ENCODE measurements at places on chromosomes 11 and 22.

- no peak for DNase-seq
Measured at GRCh38 chr11:12239804-12240371, 129.5 kb downstream of the MICAL2 start.

GRCh38 chr11:122100756-122101080 lies 15.3 kb downstream of the BLID start:
- no peak for DNase-seq

GRCh38 chr11:20864628-20865027 lies 195.2 kb downstream of the NELL1 start:
- DNase-seq: no peak

DNA sequence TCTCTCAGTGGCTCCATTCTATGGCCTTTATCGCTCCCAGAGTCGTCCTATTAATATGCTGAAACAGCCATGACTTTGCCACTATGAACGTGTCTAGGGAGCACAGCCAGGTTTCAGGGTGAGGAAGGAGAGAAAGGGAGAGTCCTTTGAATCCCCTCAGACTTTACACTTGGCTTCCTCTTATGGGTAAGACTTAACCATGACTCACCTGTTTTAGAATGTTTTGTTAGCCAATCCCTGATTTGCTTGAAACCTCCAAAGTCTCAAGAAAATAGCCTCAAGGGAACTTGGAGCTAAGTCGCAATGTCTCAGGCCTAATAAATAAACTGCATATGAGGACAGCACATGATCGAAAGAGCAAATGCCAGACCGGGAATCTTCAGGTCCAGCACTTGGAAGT lies 131.2 kb upstream of the RCN1 start:
- no peak for DNase-seq

- peak; percentile 43 for DNase-seq
Measured at GRCh38 chr11:70710601-70711000, 312.3 kb downstream of the CTTN start.

GRCh38 chr11:131668500-131669400 lies 298.3 kb downstream of the NTM start:
- no peak for DNase-seq

GRCh38 chr11:123645286-123645975 lies 9.0 kb downstream of the SCN3B start:
- DNase-seq: no peak

GRCh38 chr11:105229257-105229656 lies 89.7 kb upstream of the CARD18 start:
- DNase-seq: no peak

DNA sequence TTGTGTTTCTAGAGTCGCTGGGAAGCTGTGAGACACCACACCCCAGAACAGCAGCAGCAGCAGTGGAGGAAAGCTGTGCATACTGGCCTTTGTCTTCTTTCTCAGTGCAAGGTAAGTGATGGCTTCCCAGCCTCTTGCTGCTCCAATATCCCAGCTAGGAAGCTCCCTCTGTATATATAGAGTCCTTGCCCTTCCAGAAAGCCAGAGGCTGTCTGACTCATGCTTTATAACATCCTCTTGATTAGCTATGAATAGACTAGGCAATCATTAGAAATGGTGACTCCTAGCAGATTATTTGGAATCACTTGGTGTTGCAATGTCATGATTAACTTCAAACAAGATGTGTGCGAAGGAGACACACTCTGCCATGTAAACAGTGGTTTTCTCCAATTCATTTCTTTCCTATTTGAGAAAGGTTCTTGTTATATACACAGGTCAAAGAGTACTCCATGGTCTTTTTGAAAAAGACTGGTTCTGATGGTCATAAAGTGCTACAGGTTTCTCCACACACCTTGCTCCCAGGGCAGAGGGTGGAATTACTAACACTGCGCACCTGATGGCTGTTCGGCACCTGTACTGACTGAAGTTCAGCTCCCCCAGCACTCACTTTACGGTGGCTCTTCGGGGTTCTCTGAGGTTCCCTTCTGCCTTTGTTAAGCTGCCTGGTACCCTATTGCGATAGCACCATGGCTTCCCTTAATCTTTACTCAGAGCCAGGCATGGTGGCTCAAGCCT lies at the start of gene MMP1:
Gene MMP1 (minus strand): TSS at position 149 of the 735 bp plus-strand sequence. CDS start 68 bp downstream, at position 81.
- DNase-seq: no peak

DNA sequence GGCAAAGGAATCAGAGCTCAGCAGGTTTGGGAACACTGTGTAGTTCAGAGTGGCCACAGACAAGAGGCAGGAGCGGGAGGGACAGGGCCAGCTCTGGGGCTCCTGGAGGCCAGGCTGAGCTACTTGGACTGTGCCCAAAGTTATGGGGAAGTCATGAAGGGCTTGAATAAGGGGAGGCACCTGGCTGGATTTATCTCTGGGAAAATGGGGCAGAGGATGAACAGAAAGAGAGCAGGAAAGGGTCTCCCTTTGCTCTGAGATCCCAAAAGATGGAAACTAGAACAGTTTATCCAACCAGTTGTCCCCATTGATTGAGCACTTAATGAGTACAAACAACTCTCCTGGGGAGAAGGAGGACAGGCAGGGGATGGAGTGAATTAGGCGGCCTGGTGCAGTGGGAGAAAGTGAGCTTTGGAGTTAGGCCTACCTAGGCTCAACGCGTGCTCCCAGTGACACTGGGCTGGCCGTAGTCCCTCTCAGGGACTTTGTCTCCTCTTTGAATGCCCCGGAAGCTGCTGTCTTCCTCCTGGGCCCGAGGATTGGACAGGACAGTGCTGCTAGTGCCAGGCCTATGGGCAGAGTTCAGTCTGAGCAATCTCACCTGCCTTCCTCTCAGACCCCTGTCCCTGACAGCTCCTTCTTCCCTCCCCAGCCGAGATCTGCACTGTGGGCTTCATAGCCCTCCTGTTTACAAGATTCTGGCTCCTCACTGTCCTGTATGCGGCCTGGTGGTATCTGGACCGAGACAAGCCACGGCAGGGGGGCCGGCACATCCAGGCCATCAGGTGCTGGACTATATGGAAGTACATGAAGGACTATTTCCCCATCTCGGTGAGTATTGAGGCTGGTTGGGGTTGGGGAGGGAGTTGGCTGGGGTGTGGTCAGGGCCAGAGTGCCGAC lies 2.0 kb downstream of the MOGAT2 start:
- no peak for DNase-seq

DNA sequence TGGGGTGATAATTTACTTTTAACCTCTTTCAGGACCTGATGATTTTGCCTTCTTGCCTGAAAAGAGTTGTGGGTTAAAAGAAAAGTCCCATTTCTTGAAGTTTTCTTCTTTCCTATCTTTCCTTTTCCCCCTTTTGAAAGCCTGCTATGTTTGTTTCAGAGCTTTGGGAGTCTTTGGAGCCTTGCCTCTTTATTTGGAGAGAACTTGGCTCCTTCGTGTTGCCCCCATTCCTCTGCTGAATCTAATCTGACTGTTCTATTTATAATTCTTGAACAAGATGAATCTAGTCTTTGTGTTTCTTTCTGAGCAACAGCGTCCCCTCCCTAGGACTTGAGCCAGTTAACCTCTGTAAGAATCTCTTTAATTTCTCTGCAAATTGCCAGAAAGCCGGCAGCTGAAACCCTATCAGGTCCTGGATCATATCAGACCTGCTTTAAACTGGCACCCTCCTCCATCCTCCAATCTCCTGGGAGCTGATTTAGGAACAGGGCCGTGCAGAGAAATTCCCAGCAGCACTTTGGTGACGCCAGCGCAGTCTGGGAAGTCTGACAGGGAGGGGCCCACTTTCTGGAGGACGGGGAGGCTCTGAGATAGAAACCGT lies 289.1 kb upstream of the SORL1-AS1 start:
- no peak for DNase-seq

DNA sequence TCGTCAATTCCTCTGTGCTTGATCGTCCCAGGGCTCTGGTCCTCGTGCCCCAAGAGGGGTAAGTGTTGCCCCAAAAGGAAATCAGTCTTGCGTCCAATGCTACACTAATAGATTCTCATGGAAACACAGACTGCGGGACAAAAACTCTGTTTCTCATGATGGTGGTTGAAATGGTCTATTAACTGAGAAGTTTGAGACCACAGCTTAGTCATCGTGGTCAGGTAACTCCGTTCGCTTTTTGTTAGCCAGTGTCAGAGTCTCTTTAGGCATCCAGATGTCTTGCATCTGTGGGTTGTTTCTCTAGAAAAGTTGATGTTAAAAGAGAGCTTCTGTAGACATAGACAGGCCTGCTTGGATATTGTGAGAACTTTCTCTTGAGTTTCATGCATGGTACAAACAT lies 104.6 kb upstream of the SORL1-AS1 start:
- peak; percentile 72 for DNase-seq

DNA sequence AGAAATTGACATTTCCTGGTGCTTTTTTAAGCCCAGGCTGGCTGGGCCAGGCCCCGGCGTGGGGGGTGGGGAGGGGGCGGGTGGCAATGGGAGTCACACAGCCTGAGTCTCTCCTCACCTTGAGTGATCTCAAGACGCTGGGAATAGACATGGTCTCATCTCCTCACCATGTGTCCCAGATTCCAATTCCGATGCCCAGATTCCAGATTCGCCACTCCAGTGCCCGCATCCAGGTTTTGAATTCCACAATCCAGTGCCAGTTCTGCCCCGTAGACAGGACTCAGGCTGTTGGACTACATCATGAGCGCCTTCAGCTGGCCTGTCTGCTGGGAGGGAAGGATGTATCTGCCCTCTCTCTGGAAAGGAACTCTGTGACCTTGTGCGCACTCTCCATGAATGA lies 19.1 kb downstream of the KCNC1 start:
- no peak for DNase-seq

DNA sequence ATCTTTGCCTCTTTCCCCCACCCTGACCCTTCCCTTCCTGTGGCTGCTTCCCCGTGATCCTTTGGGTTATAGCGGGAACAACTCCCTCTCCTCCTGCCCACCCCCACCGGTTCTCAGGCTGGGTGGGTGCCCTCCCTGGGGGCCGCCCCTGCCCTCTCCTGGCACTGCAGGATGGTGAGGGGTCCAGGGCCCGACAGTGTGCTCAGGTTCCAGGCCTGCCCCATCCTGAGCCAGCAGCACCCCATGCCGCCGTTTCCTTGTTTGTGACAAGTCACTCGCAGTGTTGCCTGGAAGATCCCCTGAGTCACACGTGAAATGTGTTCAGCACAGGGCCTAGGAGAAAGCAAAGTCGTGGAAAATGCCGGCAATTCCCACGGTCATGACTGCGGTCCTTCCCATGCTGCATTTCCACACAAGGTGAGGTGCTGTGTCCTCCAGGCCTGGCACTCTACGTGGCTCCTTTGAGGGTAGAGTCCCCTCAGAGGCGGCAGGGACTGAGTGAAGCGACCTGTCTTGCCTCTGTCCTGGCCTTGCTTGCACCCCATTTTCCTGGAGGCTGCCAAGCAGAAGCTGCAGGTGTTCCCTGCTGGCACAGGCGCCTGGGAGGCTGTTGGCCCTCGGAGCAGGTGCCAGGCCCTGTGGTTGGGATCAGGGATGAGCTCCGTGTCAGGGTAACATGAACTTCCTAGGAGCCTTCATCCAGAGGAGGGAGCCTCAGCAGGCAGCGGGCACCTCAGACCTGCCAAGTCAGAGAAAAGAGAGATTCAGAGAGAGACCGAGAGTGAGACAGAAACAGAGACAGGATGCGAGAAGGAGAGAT lies 80.5 kb upstream of the LINC01488 start:
- no peak for DNase-seq

DNA sequence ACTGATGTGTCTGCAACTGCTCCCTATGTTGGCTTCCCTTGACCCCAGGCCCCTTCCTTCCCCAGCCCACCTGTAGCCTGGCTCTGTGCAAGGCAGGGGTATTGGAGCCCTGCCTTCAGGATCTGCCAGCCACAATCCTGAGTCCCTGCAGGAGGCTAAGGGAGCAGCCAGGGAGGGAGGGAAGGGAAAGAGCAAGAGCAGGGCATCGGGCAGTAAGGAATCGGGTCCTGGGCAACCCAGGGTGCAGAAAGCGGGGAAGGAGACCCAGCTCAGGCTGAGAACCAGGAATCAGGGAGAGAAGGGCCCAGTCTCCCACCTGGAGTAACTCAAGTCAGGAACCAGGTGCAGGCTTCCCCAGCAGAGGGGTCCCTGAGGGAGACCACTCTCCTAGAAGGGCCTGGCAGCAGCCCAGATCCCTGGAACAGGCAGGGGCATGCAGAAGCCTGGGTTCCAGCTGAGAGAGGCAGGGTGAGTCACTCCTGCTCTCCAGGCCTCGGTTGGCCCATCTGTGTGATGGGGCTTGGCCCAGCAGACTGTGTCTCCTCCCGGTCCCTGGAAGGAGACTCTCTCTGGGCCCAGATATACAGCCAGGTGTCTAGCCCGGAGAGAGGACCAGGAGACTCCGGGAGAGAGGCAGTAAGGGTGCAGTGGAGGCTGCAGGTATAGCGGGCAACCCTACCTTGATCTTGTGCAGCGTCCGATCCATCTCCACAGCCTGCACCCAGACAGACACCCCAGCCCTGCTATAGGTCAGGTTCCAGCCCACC lies 13.4 kb downstream of the STARD10 start:
- DNase-seq: no peak

- no peak for DNase-seq
Measured at GRCh38 chr11:46729110-46730027, 10.4 kb downstream of the F2 start.

GRCh38 chr11:124753205-124753604 lies 1.1 kb upstream of the VSIG2 start:
- DNase-seq: no peak

GRCh38 chr11:32154275-32154674 lies 63.4 kb downstream of the RCN1 start:
- no peak for DNase-seq

DNA sequence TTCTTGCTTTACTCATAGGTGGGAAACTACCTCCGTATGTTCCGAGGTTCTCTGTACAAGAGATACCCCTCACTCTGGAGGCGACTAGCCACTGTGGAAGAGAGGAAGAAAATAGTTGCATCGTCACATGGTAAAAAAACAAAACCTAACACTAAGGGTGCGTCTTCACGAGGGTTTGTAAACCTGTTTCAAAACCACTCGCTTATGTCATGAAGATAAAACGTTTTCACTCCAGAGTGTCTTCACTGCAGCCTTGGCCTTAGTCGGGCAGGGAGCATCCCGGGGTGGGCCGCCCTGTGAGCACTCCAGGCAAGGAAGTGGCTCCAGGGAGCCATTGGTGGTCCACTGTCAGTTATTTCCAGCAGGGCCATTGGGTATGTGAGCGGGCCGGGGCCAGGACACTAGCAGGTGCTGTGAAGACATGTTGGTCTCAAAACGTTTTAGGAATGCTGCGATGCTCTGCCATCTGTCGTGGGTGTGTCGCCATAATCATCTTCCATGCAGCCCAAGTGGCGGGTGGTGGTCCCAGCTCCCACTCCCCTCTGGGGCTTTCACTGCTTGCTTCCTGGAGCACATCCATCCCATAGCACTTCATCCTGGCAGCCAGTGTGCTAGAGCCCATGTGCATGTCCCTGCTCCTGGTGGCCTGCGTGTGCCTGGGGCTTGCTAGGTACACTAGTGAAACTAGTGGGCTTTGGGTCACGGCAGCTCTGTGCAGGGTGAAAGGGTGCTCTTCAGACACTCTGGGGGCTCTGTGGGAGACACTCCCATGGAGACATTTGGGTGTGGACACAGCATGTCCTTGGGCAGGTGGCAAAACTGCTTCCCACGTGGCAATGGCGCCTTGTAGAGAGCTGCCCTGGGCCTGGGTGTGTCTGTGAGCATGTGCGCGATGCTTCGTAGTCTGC lies 5.2 kb downstream of the SMARCB1 start:
- DNase-seq: no peak

DNA sequence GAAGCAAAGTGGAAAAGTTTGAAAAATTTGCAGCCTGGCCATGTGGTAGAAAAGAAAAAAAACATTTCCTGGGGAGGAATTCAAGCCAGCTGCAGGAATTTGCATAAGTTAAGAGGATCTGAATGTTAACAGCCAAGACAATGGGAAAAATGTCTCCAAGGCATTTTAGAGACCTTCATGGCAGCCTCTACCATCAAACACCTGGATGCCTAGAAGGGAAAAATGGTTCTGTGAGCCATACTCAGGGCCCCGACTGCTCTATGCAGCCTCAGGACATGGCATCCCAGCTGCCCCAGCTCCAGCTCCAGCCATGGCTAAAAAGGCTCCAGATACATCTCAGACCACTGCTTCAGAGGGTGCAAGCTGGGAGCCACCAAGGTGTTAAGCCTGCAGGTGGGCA lies 149.1 kb upstream of the SOX6 start:
- DNase-seq: no peak

Data from hematopoietic multipotent progenitor cell (in vitro differentiated cells).